ENCODE measurements at places on chromosomes 1 and 21.
A peak's percentile ranks its signal among the peaks of the same experiment; 100 is the strongest.

GRCh38 chr1:48761411-48761810 lies 15.3 kb downstream of the BEND5 start:
- DNase-seq, result no peak

- DNase-seq, result no peak
Observed at GRCh38 chr1:111593403-111594305, 25.9 kb upstream of the RAP1A start.

- no peak for DNase-seq
Observed at GRCh38 chr1:153292185-153292584, 20.6 kb downstream of the PGLYRP3 start.

DNA sequence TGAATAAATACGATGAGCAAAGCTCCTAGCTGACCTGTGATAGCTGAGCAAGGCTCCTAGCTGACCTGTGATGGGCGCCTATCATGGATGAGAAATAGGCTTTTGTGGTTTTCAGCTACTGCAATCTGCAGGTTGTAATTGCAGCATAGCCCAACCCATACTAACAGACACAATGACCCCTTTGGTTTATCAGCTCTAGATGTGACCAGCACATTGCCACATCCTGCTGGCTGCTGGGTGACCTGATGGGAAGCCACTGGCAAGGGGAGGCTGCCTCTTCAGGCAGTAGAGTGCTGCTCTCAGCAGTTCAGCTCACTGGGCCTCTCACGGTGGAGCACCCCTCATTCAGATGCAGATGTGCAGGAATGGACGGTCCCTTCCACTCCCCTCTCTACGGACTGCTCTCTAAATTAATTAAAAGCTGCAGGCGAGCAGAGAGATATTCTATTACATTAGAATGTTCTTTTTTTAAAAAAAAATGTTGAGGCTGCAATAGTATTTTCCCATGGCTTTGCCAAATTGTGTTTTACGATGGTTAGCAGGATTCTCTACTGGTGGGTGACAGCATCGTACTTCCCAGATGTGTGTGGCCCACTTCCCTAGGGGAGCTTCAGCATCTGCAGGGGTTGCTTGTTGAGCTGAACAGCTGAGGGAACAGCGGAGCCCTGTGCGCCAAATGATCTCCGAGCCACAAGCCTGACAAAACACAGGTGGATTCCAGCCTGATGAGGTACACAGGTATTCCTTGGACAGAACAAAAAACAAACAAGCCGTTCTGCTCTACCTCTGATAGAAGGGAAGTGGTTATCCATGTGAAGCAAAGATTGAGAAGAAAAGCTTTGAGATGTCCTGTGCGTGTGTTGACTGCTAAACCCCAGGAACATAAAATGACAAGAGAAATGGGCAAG lies 65.0 kb downstream of the SYT6 start:
- no peak for DNase-seq

GRCh38 chr1:99003581-99004253 lies 944 bp downstream of the PLPPR5 start:
- DNase-seq, result no peak

DNA sequence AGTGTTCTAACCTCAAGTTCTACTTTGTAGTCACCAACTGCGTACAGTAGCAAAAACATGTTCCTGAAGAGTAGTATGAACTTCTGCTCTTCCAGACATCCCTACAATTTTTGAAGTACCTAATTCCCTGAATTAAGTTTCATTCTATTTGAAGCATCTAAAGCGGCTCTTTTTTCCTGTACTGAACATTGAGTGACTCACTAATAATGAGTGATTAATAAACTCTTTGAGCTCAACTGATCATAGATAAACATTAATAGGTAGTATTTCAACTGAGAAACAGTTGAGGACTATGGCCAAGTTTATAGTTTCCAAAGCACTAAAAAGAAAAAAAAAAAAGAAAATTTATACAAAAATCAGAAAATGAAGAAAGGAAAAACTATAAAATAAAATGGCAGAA lies 683.1 kb downstream of the LTN1 start:
- no peak for DNase-seq

- DNase-seq, result peak; percentile 52
Observed at GRCh38 chr1:38029081-38029681, 16.6 kb downstream of the UTP11 start.

GRCh38 chr21:36769051-36769839 lies 70.3 kb downstream of the SIM2 start:
- no peak for DNase-seq

DNA sequence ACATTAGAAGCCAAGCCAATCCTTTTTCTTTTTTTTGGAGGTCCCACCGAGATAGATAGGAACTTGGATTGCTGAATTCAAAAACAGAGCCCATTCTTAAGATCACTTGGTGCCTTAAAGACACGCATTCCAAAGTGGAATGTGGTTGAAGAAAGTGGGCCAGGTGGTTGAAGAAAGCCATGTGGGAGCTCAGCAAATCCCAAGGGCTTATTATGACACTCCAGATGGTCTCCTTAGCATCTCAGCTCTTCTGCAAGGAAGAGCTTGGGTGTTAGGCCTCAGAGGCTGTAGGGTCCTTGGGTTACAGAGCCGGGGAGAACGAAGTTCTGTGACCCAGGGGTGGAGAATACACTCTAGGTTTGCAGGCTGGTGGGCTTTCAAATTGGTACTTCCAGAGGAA lies 13.5 kb downstream of the TOR3A start:
- DNase-seq, result no peak
